ENCODE measurements at places on chromosomes 2 and 18.
A peak's percentile ranks its signal among the peaks of the same experiment; 100 is the strongest.

DNA sequence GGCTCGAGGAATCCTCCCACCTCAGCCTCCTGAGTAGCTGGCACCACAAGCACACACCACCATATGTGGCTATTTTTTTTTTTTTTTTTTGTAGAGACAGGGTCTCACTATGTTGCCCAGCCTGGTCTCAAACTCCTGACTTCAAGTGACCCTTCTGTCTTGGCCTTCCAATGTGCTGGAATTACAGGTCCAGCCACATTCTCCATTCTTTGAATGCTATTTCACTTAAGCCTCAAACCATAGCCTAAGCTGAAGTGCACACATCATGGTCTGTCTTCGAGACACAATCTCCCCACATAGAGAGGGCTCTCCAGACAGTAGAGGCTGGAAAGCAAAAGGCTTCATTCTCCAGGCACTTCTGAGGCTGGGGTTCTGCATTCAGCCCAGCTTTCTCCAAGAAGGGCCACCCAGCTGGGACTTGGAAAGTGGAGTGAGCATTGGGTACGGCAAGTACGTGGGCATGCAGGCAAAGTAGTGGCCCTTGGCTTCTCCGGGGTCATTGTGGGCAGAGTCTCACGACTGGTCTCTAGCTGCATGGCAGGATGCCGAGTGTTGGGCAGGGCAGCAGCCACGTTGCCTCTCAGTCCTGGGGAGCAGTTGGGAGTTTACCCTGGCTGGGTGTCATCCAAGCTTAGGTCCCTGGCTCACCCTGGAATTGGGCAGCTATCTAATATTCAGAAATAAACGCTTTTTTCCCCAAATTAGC lies 78.2 kb upstream of the SMAD7 start:
- DNase-seq, result no peak

GRCh38 chr18:25042641-25043051 lies 309.3 kb downstream of the ZNF521 start:
- no peak for DNase-seq

DNA sequence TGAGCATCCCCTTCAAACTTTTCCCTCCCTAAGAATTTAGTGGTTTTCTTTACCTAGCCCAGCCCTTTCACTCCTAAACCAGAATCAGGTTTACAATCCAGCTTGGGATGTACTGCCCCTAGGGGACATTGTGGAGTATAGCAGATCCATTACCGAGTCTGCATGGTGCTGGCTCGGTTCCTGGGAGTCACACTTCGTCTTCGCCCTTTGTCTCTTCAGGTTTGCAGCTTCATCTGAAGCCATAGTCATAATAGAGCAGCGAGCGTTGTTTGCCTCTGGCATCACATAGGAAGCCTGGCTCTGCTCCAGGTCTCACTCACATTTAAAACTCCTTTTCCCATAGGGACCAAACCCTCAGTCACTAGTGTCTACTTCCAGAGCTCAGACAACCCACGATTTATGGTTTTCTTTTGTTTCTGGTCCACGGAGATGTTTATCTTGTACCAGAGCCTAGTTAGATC lies 16.8 kb upstream of the LYPD6 start:
- DNase-seq, result peak; percentile 7

DNA sequence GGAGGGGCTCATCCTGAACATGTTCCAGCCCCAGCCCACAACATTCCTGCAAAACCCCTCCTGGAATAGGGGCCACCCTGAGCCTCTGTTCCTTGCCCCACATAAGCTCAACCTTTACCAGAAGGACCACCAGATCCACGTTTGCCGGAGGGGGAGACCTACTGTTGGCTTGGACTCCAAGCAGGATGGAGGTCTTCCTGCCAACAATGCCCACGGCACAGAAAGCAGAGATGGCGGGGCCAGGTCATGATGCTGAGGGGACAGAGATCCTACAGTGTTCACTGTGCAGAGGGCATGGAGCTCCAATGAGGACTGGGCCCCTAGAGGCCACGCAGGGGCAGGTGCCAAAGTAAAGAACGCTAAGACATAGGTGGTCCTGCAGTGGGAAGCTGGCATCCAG lies 98.5 kb upstream of the RAB6C start:
- no peak for DNase-seq

DNA sequence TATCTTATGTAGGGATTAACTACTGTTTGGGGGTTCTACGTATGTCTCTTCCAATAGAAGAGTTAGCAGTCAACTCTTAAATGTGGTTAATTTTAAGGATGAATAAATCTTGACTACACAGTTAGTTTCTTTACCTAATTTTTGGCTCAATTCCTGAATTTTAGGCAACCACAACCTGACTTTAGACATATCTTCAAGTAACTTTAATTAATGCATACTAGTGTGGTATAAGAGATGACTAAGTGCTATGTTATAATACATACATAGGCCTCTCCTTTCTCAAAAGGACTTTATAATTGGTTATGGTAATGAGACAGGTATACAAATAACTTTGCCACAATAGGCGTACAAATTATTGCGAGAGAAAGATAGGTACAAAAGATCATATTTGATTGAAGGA lies 312.0 kb downstream of the IRS1 start:
- DNase-seq, result no peak

DNA sequence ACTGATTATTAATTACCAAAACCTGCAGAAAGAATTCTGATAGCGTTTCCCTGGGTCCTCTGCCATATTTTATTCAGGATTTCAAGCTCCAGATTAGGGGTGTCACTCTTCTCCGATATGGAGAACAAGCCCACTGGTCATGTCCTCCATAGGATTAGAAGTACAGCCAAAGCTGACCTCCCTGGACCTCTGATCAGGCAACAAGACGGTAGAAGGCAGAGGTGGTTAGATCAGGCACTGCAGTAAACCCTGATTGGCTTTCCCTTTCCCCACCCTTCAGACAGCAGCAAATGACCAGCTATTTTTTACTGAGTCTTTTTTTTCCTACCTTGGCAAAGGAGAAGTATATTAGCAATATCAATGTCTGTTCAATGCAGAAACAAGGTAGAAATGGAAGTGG lies 37.7 kb downstream of the SPC25 start:
- DNase-seq, result no peak

DNA sequence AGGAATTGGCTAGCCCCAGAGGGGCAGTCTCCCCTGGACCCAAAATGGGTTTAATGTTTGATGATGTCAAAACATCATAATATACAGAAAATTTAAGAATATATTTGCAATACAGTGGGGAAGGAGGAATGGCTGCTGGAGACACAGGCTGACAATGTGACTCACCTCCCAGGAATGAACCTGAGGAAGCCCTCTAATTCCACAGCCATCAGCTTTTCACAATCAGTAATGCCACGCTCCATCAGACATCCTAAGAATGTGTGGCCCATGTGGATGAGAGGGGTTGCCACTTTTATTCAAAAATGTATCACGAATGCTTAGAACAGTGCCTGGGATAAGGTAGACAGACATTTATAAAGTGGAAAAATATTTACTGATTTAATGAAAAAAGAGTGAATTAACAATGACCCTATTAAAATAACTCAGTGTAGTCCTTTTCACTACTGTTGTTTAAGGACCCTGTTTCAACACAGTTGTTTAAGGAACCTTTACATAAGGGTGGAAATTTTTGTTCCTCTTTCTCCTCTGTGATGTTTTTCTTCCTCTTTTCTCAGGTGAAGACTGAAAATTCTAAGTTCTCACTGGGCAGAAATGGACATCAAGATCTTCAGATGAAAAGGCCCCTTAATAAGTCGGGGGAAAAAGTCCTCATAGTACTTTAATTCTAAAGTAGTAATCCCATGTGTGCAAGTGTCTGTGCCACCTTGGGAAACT lies 17.5 kb upstream of the TMEM163 start:
- no peak for DNase-seq

DNA sequence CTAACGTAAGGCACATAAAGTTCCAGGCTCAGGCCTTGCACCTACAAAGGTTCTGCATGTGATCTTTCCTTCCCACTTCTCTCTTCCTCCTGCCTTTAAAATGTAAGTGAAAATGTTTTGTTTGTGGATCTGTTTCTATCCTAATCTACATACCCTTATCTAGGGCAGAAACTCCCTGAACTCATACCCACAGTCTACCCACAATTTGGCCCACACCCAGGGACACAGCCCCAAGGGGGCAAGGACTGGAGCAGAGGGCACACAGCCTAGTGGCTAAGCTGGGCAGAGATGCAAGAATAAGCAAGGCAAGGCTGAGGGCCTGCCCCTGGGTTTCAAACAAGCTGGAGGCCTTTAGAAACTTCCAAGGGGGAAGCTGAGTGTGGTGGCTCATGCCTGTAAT lies 71.0 kb downstream of the HS1BP3 start:
- DNase-seq, result no peak

GRCh38 chr2:95351598-95351915 lies 51.0 kb upstream of the FAHD2A start:
- DNase-seq, result no peak

All from CD4-positive, CD25-positive, alpha-beta regulatory T cell (primary cell).